ENCODE measurements at places on chromosomes 3 and 15.

DNA sequence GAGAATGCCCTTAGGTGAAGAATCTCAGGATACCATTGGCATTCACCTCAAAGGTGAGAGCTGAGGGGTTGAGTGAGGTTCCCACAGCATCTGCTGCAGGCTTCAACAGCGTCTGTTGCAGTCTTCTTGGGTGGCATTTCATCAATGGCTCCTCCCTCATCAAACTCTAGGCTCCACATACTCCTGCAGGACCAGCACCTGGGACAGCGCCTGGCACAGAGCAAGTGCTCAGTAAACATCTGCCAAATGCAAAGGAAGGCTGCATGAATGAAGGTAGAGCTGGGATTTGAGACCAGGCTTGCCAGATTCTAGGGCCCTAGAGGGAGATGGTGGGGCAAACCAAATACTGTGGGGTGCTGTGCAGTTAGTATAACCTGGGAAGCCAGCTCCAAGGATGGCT is 9.6 kb downstream of the TRH start:
- DNase-seq, result no peak

DNA sequence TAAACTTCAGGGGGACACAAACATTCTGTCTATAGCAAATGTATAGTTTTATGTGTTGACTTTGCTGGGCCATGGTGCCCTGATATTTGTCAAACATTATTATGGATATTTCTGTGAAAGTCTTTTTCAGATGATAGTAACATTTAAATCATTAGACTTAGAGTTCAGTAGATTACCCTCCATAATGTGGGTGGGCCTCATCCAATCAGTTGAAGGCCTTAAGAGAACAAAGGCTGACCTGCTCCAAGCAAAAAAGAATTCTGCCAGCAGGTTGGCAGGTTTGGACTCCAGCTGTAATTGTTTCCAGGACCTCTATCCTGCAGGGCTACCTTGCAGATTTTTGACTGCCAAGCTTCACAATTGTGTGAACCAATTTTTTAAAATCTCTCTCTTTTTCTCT is 1250.9 kb downstream of the ROBO1 start:
- DNase-seq, result no peak

DNA sequence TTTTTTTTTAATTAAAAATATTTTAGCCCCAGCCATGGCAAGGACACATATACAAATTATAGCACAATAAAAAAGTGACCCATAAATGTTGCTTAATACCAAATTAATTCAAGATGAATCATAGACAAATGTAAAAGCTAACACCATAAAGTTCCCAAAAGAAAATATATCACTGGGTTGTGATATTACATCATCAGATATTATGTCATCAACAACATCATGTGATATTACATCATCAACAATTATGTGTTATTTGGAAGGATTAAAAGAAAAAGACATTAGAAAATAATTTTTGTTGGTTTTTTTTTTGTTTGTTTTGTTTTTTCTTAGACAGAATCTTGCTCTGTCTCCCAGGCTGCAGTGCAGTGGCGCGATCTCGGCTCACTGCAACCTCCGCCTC is 34.5 kb upstream of the ABHD10 start:
- DNase-seq, result no peak

DNA sequence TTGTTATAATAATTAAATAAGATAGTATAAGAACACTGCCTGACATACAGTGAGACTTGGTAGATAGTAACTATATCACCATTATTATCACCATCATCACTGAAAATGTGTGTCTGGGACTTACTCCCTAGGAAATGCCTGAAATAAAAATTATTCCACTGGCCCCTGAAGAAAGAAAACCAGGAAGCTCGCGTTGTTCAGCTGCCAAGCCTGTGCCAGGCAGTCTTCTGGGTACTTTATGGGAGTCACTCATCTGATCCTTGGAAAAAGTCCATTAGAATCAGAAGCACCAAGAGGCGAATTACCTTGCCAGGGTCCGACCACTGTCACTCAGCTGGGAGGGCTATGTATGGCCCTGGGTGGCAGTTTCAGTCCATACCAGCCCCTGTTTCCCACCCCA is 220.3 kb upstream of the TPM1 start:
- no peak for DNase-seq

DNA sequence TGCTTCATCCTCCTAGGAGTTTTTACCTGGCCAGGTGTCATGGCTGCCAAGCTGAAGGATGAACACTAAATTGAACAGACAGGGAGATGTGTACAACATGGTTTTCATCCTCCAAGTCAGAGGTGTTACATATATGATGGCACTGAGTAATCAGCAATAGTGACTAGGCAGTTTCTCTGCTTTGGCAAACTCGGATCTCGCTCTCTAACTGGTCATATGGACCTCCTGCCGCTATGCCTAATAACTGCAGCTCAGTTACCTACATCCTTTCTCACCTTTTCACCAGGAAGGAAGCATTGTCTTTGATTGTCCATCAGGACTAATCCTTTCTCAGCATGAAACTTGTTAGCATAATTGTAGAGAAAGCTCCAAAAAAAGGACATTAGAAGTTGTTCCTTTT is 175.9 kb upstream of the PLSCR5 start:
- DNase-seq, result no peak

- no peak for DNase-seq
These were observed 5.8 kb downstream of the RCCD1 start for GRCh38 chr15:90960298-90961091.
